ENCODE measurements at places on chromosomes 4 and X.

GRCh38 chrX:18927558-18927957 is 56.4 kb downstream of the PHKA2 start:
- DNase-seq = no peak

DNA sequence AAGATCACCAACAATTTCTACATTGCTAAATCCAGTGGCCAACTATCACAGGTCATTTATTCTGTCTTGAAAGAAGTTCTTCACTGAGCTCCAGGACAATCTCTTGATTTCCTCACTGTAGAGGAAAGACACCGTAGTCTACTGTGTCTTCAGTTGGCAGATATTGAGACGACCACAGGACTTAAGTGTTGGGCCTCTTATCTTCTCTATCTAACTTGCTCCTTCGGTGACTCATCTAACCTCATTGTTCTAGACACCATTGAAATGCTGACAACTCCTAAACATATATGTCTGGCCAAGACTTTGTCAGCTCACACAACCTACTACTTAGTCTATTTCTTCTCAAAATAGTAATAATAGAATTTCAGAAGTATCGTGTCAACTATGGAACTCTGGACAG is 425.8 kb downstream of the ARAP2 start:
- DNase-seq = no peak

DNA sequence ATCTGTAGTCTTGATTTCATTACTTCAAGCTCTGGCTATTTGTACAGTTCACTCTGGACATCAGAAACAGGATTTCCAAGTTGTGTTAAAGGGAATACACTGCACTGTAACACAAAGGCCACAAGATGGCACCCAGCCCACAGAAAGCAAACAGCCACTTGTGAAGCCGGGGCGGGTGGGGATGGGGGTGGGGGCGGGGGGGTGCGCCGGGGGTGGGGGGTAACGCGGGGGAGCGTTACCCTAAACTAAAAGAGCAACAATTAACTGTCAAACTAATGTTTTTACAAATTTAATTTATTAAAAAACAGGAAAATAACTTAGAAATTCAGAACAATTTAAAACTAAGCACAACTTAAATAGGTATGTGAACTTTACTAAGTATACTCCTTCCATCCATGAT is 27.3 kb downstream of the PRDX4 start:
- DNase-seq = peak; percentile 41

GRCh38 chr4:8281519-8282133 is 12.1 kb downstream of the HTRA3 start:
- DNase-seq = peak; percentile 97

DNA sequence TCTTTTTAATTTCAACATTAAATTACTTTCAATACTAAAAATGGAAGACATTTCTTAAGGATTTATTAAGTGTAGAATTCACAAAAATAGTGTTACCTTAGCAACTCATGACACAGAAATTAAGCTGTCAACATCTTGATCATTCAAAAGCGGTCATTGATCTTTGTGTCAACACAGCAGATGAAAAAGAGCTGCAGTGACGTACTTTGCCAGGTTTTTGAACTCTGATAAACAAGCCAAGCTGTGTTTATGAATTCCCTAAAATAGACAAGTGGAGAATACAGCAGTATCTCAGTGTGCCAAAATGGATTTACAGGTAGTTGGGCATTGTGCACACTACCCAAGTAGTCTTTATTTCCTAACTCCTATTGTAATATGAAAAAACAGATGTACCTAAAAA is 1141.8 kb upstream of the PCDH7 start:
- no peak for DNase-seq

GRCh38 chr4:185016101-185016940 is 2.0 kb upstream of the HELT start:
- DNase-seq = no peak

GRCh38 chrX:50779694-50780093 is 34.3 kb downstream of the SHROOM4 start:
- DNase-seq = no peak

- DNase-seq = no peak
These were observed 93.4 kb upstream of the RAPGEF2 start for GRCh38 chr4:159009521-159009920.

DNA sequence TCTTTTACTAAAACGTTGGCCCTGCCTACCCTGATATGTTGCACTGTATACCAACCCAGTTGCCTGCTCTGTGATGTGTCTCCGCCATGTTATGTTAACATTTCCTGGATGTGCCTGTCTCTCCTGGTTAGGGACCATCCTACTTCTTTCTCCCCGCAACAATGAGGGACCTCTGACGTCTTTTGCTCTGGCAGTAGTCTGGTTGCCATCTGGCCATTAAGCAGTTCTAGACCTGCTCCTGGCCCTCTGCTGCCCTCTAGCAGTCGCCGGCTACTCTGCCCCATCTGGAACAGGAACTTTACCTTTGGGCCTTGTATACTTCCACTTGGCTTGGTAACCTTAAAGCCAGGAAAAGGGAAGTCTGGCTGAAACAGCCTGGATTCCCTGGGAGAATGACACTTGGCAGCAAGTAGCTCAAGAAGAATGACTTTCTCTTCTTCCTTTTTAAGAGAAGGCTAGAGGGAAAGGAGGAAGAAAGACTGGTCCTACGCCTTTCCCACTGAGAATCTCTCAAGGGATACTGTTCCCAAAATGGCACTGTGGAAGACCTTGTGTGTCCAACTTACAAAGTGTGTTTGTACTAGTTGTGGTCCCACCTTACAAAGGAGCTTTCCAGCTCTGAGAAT is 63.5 kb downstream of the GPC3 start:
- DNase-seq = no peak

- no peak for DNase-seq
These were observed 110.6 kb downstream of the DTHD1 start for GRCh38 chr4:36392024-36392423.

DNA sequence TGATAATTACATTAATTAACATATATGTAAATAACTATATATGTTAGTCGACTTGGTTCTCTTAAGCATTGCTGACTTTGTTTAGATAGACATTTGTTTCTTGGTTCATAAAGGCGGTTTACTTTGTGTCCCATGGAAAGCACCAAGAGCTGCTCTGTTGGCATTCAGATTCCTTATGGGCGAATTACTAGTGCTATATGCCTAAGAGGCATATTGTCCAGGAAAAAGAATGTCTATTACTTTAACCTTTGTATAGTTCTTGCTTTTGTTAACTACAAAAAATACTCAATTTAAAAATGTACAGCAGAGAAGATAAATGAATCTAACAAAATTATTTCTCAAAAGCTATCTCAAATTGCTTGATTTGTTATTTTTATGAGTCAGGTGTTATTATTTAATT is 532.8 kb downstream of the FAT4 start:
- DNase-seq = no peak

All from astrocyte of the cerebellum (primary cell).